ENCODE measurements at places on chromosomes 12 and 14. TPM values are rescaled to one million over a fixed set of nuclear protein-coding genes. Genes with fewer than 3 reads are reported as not detected.
A peak's percentile ranks its signal among the peaks of the same experiment; 100 is the strongest.

GRCh38 chr12:6923003-6923732 is 4.6 kb upstream of the ATN1 start:
- no peak for DNase-seq

- DNase-seq, result no peak
Measured at GRCh38 chr14:70366911-70367310, 7.4 kb upstream of the COX16 start.

Gene MAP1LC3B2
- not detected for total RNA-seq

Gene ZBTB42
- 3.8 TPM for total RNA-seq

DNA sequence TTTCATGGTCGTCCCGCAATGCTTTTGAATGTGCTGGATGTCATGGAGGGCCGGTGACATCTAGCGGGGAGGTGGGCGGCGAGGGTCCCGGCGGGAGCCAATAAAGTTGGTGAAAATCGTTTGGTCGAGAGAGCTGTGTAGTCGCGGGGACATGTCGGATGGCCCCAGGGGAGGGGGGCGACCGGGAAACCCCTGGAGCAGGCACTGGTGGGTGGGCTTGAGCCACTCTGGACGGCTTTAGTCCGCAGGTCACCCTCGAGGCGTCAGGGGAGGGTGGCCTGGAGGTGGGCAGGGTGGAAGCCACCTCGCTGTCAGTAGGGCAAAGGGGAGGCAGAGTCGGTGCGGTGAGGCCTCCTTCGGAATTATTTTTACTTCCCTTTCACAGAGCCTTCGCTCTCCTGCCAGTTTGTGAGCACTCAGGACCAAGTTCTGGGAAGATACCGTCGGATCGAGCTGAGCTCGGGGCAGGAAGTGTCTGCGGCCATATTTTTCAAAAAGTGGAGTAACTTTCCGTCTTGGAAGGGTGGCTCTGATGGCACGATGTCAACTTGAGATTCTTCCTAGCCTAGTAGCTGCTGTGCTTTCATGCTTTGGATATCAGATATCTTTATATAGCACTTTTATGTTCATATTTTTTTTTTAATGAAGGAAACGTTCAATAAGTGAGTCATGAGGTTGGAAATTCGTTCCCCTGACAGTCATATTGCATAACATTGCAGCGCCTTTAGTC is 28.2 kb downstream of the WBP11 start:
- peak; percentile 73 for DNase-seq

Measured in endothelial cell of umbilical vein (primary cell).